ENCODE measurements at places on chromosomes 5 and 9.

DNA sequence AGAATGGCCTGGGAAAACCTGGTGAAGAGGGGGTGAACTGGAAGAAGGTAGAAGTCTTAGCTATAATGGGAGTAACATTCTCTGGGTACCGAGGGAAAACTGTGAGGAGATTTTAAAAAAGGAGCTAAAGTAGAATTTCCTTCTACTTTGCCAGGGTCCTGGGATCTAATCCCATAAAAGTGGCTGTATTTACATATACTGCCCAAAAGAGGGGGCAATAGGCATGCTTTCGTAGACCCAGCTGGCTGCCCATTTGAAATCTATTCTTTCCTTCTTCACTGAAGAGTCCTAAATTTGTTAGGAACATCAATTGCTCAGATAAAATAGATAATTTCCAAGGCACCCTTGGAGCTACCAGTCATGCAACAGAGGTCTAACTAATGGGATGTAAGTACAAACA lies 159.2 kb downstream of the CDC42SE2 start:
- no peak for DNase-seq

- DNase-seq, result no peak
Observed at GRCh38 chr5:74725331-74725730, 40.3 kb downstream of the HEXB start.

DNA sequence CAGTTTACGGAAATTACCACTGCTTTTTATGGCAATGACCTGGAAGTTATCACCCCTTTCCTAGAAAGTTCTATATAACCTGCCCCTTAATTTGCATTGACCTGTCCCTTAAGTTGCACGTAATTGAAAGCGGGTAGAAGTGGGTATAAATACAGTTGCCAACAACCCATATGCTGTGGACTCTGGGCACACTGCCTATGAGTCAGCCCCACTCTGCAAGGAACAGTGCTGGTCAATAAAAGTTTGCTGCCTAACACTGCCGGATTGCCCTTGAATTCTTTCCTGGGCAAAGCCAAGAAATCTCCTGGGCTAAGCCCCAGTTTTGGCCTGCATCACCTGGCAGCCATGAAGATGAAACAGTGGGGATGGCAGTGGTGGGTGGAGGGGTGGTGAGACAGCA lies 23.9 kb upstream of the CLPTM1L start:
- DNase-seq, result no peak

DNA sequence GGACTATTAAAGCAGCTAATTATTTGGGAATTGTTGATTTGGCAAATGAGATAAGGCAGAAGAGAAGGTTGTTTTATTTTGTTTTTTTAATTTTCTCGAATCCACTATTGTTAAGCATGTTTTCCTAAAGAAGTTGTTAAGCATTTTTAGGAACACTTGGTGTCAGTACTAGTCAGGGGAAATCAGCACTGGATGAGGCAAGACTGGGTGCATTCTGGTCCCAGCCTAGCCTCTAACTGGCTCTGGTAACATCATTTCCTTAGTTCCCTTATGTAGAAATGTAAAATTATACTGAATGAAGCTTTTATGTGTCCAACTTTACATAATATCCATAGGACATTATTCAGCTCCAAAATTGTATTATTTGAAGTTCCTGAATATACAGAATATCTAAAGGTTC lies 196.1 kb downstream of the PCSK5 start:
- DNase-seq, result no peak

GRCh38 chr9:126225611-126226609 lies 100.7 kb upstream of the MVB12B start:
- no peak for DNase-seq

DNA sequence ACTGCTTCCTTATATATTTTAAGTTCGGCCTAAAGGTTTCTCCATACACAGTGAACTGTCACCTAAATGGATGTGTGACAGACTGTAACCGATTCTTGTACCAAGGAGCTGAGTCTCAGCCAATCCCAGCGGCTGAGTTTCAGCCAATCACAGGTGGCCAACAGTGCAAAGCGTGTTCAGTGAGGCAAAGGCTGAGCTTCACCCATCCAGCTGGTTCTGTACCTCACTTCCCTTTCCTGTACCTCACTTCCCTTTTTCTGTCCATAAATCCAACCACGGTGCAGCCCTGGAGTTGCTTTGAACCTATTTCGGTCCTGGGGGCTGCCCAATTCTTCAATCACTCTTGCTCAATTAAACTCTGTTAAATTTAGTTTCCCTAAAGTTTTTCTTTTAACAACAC lies 15.7 kb upstream of the TBC1D9B start:
- DNase-seq, result no peak

DNA sequence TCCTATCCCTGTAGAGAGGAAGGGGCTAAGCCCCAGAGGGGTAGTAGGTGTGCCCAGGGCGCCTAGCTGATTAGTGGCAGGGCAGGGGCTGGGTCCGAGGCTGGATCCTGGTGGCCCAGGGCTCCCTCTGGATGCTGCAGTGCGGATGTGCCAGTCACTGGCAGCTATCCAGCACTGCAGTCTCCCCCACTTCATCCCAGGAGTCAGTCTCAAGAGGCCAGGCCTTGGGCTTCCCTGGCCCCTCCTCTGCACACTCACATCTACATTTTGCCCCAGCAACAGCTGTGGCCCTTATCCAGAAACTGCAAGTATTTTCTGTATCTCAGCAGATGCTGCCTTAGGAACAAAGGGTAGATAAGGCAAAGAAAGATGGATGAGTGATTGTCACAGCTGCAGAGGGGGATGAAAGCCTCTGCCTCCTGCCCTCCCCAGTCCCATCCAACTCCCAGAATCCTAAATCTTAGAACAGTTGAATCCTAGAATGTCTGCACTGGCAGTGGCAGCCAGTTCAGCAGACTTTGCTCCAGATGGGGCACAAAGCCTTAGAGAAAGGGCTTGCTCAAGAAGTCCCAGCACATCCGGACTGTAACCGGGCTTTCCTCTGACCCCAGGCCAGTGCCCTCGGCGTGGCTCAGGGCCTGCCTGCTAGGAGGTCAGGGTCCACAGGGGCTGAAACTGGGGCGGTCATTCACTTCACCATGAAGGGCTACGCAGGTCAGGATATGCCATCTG lies 1.6 kb downstream of the ANXA6 start:
- no peak for DNase-seq

DNA sequence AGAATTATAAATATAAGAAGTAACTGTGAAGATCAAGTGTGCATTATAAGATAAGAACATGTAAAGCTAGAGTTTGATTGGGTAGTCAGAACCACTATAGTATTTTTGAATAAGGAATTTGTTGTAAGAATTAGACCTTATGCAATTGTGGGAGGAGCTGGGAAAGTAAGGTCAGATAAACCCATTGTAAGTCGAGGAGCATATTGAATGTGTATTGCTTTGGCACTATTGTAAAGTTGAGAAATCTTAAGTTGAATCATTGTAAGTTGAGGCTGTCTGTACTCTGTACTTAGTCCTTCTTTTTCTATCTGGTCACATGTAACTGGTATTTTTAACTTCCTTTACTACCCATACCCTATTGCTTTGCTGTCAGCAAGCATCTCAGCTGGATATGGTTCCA lies 158.7 kb downstream of the CCDC171 start:
- no peak for DNase-seq

- DNase-seq, result no peak
Observed at GRCh38 chr5:173981185-173981761, 7.7 kb upstream of the C5orf47 start.

GRCh38 chr5:150298701-150299451 lies 3.8 kb downstream of the ARSI start:
- DNase-seq, result no peak

DNA sequence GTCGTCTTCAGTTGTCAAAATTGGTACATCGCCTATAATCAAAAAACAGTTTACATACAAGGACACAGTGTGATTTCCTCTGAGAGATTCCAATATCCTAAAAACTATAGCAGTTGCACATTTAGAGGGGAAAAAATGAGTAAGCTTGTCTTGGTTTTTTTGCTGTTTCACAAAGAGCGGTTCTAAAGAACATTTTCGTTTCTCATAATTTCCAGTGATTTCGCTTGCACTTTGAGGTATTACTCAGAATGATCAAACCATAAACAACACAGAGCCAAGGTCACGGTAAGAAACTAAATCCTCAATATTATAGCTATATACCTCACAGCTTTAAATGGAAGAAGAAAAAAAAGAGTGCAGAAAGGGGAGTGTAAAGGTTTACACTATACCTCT lies 861 bp downstream of the MTX3 start:
- DNase-seq, result no peak

DNA sequence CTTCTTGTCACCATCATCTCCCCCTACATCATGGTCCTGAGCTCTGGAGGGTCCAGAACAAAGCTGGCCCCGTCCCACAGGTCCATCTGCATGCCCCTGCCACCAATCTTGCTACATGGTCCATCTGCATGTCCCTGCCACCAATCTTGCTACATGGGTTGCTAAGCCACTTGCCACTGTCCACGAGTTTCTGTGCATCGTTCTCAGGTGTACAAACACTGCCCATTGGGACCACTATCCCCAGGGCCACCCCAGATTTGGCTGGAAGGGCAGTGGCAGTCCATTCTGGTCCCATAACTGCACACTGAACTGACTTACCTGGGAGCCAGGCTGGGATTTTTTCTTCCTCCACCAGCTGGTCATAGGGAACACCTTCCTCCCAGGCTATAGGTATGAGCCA lies 8.0 kb upstream of the LAMC3 start:
- no peak for DNase-seq

DNA sequence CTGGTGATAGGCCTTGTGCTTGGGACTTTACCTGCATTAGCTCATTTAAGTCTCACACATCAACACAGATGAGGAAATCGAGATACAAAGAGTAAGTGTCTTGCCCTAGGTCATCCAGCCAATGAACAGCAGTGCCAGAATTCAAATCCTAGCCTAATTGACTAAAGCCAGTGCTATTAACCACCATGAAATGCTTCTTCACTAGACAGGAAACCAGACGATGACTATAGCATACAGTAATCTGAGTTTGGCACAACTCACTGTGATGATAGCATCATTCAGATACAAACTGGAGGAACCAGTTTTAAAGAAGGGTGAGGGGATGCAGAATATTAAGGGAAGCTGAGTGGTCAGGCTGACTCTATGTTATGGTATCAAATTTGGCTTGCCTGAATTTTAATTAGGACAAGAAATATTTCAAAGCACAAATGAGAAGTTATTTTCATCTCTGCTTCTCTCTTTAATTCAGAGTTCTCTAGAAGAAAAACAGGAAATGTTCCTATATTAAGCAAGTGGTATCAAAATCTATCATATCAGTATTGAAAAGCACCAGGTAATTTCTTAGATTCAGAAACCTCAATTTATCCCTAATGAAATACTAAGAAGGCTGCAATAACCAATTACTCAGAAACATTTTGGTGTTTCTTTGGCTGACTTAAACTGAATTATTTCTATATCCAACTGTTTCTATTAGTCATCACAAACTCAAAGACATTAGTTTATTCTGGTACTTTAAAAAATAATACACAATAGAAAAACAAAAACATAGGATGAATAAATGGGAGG lies 147.0 kb upstream of the RASA1 start:
- DNase-seq, result no peak

GRCh38 chr9:113621309-113621791 lies 157.8 kb downstream of the RGS3 start:
- DNase-seq, result no peak

- DNase-seq, result no peak
Observed at GRCh38 chr5:145818604-145819003, 16.5 kb downstream of the PRELID2 start.

- no peak for DNase-seq
Observed at GRCh38 chr5:154087260-154087659, 48.5 kb downstream of the MFAP3 start.

- DNase-seq, result no peak
Observed at GRCh38 chr5:151487544-151487943, 40.1 kb downstream of the SLC36A1 start.

DNA sequence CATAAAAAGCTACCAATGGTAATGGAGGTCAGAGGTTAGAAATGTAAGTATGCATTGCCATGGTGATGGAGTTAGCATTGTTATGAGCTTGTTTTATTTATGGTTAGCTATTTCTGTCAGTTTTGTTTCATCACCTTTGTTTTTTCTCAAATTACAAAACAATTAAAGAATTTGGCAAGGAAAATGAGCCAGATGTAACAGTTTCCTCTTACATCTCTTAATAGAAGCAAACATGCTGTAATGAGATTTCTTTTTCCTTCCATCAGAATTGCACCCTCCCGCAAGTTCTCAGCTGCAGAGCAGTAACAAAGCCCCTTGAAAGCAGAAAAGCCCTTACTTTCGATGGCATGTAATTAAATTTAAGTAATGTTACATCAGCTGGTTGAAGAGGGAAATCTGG lies 233.0 kb downstream of the SGCD start:
- DNase-seq, result no peak

DNA sequence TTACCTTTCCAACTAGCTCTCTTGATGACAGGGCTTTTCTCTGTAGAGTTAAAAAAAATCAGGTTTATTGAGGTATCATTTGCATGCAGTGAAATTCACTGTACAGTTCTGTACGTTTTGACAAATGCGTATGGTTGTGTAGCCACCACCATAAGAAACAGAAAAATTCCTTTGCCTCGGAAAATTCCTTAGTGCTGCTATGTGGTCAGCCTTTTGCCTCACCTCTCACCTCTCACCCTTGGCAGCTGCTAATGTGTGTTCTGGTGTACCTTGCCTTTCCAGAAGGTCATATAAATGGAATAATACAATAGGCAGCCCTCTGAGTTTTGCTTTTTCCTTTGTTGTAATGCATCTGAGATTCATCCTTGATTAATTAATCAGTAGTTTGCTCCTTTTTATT lies 28.4 kb downstream of the PCSK5 start:
- no peak for DNase-seq

DNA sequence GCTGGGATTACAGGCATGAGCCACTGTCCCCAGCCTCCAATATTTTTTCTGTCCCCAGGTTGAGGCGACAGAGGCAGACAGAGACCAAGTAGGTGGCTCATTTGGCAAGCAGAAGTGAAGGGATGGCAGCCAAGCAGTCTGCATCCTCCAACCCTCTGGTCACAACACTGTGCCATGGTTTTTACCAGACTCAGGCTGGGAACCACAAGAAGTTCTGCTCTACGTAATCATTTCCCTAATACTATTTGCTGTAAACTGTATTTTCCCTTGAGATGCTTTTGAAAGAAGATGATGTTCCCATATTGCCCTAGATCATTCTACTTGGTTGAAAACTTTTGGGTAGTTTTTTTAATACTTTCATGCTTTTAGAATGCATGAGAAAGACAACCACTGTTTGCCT lies 40.5 kb downstream of the PTTG1 start:
- DNase-seq, result no peak

- DNase-seq, result no peak
Observed at GRCh38 chr9:113205432-113205831, 15.6 kb downstream of the FKBP15 start.

- no peak for DNase-seq
Observed at GRCh38 chr5:150559701-150560100, 51.8 kb downstream of the NDST1 start.

DNA sequence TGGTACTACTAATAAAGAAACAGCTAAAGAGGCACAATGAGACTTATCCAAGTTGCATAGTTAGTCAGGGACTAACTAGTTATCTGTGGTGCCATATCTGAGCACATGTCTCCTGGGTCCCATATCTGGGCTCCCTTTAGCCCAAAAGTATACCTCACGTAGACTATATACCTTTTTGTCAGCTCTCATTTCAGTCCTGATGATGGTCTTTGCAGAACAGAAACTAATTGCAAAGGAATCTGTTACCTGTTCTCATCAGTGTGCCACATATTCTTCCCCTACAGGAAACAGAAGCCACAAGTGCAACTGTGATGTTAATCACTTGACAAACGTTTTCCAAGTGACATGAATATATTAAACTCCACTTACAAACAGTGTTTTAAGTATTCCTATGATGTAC lies 395.2 kb downstream of the KIAA0825 start:
- DNase-seq, result no peak

GRCh38 chr9:18269561-18269960 lies 204.4 kb upstream of the ADAMTSL1 start:
- DNase-seq, result no peak

GRCh38 chr9:68808338-68808890 lies 103.4 kb downstream of the PIP5K1B start:
- DNase-seq, result no peak
